ENCODE measurements at places on chromosomes 4 and X. TPM values are rescaled to one million over a fixed set of nuclear protein-coding genes. Genes with fewer than 3 reads are reported as not detected.

The TMPRSS11F gene
- 0.72 TPM for total RNA-seq

The SYP gene
- 1.1 TPM for total RNA-seq

The MAGEA10 gene
- not detected for total RNA-seq

The GLRA2 gene
- total RNA-seq: not detected

The ABCG2 gene
- 6.9 TPM for total RNA-seq

The TLL1 gene
- total RNA-seq: 11.9 TPM

The TMEM156 gene
- total RNA-seq: 1.6 TPM

The AMTN gene
- not detected for total RNA-seq

The GLRB gene
- 2.8 TPM for total RNA-seq

The KIF4A gene
- total RNA-seq: 6.7 TPM

The FGFR3 gene
- 68.0 TPM for total RNA-seq

DNA sequence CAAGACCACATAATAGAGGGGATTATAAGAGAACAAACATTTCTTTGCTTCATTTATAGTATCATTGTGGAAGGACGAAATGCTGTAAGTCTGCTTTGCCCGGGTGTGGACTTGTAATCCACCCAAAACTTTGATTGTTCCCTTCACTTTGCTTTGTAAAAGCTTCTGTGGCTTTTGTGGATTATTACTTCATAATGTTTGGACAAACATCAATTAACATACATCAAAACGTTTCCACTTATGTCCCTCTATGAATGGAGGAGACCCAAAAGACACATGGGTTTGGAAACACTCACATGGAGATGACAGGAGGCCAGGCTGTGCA, 415.4 kb downstream of the SPRY1 start:
- no peak for DNase-seq

DNA sequence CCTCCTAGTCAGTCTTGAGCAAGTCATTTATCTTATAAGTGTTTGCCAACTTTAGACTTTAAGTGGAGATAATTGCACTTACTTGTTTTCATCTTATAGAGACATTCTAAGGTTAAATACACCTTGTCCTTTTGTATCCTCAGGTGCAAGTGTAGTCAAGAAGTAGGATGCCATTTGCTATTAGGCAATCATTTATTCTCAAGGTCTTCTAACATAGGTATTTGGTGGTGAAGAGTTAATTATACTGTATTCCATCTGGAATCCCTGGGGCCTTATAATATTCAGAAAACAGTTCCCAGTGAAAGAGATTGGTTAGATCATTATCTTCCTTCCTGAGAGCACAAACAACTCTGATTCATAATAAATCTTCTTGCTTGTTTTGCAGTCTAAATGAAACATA, 23.7 kb downstream of the SULT1E1 start:
- DNase-seq: no peak

GRCh38 chr4:117093571-117093970, 8.2 kb upstream of the TRAM1L1 start:
- no peak for DNase-seq

- DNase-seq: peak; percentile 64
These were observed 42.7 kb upstream of the CTAG2 start for GRCh38 chrX:154695911-154696675.

GRCh38 chr4:27873596-27873995, 1013.0 kb downstream of the STIM2 start:
- no peak for DNase-seq

GRCh38 chr4:8916351-8916885, 44.8 kb upstream of the HMX1 start:
- DNase-seq: no peak

GRCh38 chr4:41763729-41764128, 15.2 kb upstream of the PHOX2B start:
- no peak for DNase-seq

- no peak for DNase-seq
These were observed 93.1 kb downstream of the DOCK11 start for GRCh38 chrX:118588715-118589114.

DNA sequence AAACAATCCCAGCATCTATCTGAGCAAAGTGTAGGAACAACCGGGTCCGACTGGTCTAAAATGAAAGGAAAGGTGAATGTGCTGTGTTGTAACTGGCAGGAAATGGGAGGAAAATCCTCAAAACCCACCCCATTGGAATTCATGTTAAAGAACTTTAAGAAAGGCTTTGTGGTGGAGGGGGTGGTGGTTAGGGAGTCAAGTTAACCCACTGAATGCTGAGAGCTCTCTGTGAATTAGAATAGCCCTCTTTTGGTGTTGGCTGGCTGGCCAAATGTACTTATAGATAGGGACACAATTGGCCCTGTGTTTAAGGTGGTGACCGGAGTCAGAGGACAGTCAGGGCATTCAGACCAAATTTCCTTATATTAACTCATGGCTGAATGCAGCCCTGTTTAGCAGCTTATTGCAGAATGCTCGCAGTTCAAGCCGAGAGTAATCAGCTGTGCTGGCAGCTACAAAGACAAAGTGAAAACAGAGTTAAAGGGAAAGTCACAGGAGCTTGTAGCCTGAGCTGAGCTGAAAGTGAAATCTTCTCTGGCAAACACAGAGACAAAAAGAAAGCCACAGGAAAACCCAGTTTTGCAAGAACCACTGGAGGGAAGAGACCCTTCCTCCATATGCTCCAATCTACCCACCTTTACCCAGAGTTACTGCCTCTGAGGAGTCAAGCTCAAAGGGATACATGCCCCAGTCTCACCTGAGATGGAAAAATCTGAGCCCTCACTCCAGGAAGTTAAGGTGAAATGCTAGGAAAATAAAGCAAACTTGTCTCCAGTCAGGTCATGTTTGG, 38.5 kb upstream of the UGT2B7 start:
- peak; percentile 55 for DNase-seq

Data from tongue (tissue), 3 donors.